KG1 (cell line): ENCODE measurements at places on chromosomes 2 and 18.

GRCh38 chr18:33231474-33232317 is 208.8 kb downstream of the CCDC178 start:
- peak; percentile 3 for DNase-seq

GRCh38 chr2:46198164-46198883 is 98.9 kb upstream of the EPAS1 start:
- no peak for DNase-seq

DNA sequence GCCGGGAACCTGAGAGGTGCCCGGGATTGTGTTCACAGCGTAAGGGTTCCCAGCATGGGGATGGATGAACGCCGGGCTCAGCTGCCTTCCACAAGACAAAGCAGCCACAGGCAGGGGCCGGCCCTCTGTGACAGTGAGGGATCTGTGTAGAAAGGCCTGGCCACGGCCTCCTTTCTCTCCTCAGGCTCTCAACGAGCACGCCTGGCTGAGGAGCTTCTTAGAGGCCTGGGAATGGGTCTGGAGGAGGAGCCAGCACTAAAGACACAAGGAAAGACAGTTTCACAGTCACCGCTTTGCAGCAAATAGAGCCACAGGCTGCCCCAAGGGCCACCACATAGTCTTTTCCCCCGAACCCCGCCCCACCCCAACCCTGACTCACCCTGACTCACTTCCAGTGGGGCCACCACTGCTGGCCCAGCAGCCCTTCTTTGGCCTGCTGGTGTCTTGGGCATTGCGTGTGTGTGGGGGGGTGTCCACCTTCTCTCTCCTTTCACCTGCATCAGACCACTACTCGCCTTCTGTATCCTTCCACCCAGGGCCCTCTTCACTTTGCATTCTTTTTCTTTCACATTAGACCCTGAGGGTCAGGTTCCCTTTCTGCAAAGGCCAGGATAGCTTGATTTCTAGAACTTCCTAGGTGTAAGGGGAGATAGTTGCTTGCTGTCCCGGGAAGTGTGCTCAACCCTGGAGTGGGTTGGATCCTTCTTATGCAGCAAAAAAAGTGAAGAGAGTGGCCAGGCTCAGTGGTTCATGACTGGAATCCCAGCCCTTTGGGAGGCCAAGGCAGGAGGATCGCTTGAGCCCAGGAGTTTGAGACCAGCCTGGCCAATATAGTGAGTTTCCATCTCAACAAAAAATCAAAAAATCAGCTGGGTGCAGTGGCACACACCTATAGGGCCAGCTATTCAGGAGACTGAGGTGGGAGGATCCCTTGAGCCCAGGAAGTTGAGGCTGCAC is 19.3 kb upstream of the HPCAL1 start:
- DNase-seq = no peak

DNA sequence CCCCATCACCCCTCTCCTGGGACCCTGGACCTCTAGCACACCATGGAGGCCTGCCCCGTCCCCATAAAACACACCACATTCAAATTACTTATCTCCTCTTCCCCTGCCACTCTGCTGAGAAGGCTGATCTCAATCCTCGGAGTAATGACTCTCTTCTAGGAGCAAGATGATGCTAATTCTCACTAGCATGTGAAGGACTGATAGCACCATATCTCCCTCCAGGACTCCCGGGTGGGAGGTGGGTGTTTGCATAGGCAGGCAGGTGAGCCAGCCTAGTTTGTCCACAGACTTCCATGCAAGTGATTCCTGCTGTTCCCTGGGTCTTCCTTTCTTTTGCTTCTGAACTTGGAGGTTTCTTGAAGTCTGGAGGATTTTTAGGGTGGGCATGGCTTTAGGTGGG is 40.5 kb downstream of the HPCAL1 start:
- DNase-seq = no peak
